AG20443 (cell line): ENCODE measurements at places on chromosomes 5 and 9.

GRCh38 chr9:87668722-87669121, 57.2 kb upstream of the CTSL start:
- DNase-seq = no peak

GRCh38 chr9:16540743-16541613, 329.5 kb downstream of the BNC2 start:
- DNase-seq = no peak

GRCh38 chr5:137300411-137301240, 198.5 kb downstream of the SPOCK1 start:
- DNase-seq = peak; percentile 81

DNA sequence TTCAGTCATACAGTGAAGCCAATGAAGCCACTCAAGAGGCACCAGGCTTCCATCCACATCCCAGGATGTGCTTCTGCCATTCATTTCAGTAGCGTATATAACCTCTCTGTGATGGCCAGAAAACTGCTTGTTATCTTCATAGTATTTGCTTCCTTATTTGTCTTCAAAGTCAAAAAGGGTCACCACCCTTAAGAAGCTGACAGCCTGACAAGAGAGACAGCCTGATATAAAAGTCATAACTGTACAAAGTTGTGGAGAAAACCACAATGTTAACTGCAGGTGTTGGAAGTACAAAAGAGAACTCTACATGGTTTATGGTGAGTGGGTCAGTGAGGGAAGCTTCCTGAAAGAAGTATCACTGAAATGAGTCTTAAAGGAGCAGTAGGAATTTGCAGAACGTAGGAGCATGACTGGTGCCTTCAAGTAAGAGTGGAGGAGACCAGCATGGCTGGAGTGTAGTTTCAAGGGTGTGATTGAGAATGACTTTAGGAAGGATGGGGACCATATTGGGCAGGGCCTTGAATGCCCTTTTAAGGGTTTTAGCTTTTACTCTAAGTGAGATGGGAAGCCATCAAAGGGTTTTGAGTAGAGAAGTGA, 33.7 kb downstream of the NIM1K start:
- DNase-seq = no peak

- no peak for DNase-seq
Measured at GRCh38 chr9:89719202-89719601, 114.4 kb downstream of the GADD45G start.

- DNase-seq = no peak
Measured at GRCh38 chr5:59955241-59955640, 61.7 kb upstream of the PDE4D start.

DNA sequence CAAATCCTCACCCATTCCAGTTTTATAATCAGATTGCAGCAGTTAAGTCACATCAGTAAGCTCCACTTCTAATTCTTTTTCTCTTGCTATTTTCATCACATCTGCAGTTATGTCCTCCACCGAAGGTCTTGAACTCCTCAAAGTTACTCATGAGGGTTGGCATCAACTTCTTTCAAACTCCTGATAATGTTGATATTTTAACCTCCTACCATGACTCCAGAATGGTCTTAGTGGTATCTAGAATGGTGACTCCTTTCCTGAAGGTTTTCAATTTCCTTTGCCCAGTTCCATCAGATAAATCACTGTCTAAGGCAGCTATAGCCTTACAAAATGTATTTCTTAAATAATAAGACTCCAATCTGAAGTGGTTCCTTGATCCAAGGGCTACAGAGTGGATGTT, 53.8 kb upstream of the EDIL3 start:
- DNase-seq = no peak

DNA sequence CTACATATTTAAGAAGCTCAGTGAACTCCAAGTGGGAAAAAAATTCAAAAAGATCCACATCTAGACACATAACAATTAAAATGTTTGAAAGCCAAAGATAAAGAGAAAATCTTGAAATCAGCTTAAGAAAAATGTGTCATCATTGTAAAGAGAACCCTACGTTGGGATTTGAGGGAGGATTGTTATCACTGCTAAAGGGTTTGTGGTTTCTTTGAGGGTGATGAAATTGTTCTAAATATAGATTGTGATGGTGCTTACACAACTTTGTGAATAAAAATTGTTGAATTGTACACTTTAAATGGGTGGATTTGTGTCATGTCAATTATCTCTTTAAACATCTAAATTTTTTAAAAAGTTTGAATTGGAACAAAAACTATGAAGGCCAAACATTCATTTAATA, 92.2 kb upstream of the ADAMTS19 start:
- no peak for DNase-seq

DNA sequence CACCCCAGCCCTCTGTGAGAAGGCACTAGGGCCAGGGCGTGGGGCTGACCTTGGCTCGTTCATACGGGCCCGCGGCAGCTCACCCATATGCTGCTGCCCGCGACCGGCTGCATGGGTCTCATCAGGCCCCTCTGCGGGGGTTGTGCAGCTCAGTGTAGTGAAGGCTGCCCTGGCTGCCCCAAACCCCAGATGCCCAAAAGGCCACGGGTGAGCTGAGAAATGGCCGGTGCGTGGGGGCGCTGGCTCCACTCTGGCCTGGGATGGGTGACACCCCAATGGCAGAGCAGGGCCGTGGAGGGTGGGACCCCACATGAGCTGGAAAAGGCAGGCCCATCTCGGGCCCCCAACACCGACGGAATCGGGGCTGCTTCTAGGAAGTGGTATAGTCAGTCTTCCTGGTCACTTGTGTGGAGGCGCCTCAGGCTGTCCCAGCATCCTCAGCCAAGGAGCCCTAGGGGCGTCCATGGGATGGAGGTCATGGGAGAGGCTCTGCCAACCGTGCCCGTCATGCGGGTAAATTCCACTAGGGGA, 19.4 kb upstream of the LRRC14B start:
- no peak for DNase-seq

GRCh38 chr5:66443462-66444130, 152.6 kb upstream of the MAST4 start:
- DNase-seq = no peak

- DNase-seq = no peak
Measured at GRCh38 chr5:173775261-173776197, 112.6 kb upstream of the CPEB4 start.

DNA sequence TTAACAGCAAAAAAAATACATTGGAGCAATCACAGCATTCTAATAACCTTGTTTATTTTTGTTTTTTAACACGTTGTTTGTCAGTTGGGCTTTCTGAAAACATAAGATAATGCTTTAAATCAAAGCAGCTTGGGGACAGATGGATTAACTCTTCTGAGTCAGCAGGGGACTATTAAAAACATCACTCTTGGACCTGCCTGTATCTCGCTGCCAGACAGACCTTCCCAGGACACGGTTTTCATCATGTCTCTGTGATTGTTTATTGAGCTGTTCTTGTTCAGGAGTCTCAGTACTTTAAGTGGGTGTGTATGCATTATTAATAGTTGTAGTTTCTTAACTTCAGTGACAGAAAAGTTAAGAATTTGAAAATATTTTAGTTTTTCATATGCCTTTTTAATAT, 173.2 kb downstream of the SH3GL2 start:
- DNase-seq = no peak

DNA sequence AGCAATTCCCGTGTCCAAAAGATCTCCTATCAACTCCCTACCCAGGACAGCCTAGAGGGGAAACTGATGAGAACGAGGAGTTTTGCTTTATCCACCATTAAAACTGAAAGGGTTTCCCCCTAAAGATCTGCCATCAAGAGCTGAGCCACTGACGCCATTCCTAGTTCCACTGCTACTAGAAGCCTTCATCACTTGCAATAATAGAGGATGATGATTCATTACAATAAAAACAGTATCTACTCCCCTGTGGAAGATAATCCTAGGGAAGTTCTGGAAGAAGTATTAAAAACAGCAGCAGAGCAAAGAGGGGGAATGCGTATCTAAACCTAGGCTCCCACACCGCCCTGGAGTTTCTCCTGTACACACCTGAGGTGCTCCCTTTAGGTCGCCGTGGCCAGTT, 394.5 kb downstream of the BNC2 start:
- peak; percentile 17 for DNase-seq
